Occipital lobe (tissue), 3 donors: ENCODE measurements at places on chromosomes 2 and 18.

DNA sequence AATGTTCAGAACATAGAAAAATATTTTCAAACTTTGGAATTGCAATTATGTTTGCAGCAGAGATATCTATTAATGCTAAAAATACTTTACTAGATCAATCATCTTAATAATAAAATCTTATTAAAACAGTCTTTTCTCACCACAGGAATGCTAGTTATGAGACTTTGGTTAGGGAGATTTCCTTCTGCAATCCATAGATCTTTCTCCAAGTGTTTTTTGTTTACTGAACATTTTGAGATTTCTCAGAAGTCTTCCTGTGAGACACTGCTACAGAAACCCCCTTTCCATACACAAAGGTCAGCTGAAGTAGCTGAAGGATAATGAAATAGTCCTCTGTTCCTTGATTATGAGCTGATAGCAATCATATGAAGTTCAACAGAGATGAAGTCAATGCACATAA lies 59.4 kb upstream of the RAPH1 start:
- no peak for DNase-seq

- no peak for DNase-seq
These were observed 214.8 kb upstream of the RAB6C start for GRCh38 chr2:129764376-129765325.

DNA sequence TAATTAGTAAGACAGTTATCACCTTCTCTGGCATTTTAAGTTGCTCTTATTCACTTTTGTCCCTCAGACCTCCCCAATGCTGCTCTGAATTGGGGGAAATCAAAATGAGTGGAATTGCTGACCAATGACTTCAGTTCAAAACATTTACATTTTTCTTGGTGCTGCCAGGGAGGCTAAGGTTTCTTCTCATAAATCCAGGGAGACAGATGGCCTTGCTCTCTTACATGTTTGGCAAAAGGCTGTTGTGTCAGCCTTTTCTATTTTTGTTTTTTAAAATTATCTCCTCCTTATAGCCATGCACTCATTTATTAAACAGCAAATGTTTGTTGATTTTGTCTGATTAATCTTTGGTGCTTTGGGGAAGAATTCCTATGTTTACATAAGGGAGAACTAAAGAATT lies 82.0 kb downstream of the GALNT13 start:
- no peak for DNase-seq

DNA sequence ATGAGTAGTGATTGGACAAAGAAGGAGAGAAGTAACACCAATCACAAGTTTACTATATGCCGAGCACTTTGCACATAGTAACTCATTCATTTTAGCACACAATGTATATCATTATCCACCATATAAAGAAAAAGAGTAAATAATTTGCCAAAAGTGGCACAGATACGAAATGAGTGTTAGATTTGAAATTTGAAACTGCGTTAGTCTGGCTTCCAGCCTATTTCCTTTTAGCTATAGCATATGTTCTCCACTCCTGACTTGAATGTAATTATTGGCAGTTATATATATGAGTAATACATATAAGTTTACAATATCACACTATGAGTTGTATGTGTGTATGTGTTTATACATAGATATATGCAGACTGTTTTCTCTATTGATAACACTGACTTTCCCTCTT lies 98.6 kb downstream of the NOL4 start:
- no peak for DNase-seq

GRCh38 chr2:222941510-222942032 lies 80.7 kb downstream of the ACSL3 start:
- no peak for DNase-seq

- DNase-seq, result no peak
These were observed 1605.3 kb upstream of the ACVR2A start for GRCh38 chr2:146239392-146240135.

DNA sequence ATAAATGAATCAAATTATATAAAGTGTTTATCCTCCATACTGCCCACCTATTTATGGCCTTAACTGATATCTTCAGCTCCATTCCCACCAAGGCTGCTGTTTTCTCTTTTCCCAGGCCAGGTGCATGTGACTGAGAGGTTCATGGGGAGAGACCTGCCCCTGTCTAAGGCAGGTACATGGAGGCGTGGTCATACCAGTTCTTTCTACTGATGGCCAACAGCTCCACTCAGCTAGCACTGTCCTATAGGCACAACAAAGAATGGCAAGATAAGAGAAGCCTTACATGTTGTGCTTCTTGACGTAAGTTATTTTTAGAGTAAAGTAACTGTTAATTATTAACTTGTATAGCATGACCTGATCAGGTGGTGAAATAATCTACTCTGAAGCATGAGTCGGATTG lies 16.8 kb downstream of the AKAIN1 start:
- no peak for DNase-seq

- no peak for DNase-seq
These were observed 255.1 kb downstream of the MYT1L start for GRCh38 chr2:2075875-2076529.

DNA sequence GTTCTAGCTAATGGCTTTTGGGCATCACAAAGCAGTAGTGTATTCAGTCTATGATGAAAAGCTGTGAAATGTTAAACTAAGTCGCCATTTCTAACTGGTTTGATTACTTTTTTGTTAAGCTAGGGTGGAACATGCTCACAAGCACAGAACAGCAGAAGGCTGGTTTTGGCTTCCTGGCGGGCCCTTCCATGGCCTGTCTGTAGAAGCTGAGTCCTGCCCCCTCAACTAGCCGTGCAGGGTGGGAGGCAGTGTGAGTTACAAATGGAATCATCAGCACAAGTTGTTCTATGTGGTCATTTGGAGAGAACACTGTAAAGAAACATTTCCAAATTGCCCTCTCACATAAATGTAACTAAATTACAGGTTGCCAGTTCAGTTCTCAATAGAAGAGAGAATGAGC lies 290.8 kb downstream of the ALPK2 start:
- no peak for DNase-seq

DNA sequence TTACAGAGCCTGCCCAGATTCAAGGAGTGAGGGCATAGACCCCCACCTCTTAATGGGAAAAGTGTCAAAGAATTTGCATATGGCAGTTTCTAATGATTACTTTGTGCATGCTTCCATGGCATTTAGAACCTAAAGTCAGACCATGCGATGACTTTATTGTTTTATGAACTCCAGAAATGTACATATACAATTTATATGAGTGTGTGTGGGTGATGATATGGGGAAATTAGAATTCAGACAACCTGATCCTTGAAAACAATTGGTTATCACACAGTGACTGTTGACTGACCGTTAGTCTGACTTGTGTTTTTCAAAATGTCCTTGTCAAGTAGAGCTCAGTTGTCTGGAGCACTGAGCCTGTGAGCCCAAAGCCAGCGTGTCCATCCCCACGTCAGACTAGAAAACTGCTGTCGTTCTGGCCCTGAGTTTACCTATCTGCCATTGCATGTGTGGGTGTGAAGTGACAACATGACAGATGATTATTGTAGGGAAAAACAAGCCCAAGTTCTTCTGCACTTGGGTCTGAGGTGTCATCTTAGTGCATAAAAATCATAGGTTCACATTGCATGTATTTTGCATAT lies 128.4 kb downstream of the MYO3B start:
- no peak for DNase-seq
